ENCODE measurements at places on chromosomes 5 and 9. TPM values are rescaled to one million over a fixed set of nuclear protein-coding genes. Genes with fewer than 3 reads are reported as not detected.

The SPATA31E1 gene
- not detected for polyA plus RNA-seq

The C5orf52 gene
- not detected for polyA plus RNA-seq

The GRXCR2 gene
- polyA plus RNA-seq: not detected

The C9 gene
- polyA plus RNA-seq: not detected

The PCDHGB5 gene
- 0.27 TPM for polyA plus RNA-seq

The ADCY2 gene
- not detected for polyA plus RNA-seq

DNA sequence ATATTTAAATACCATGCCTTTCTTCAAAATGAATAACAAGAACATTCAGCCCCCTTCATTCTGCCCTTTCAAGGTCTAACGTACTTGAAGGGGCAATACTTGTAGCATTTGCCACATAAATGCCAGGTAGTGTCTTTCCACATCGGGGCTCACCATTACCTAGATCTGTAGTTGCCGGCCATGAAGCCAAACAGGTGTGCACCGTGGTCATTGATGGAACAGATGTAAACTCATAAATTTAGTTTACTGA lies 193.0 kb downstream of the CD180 start:
- no peak for DNase-seq

DNA sequence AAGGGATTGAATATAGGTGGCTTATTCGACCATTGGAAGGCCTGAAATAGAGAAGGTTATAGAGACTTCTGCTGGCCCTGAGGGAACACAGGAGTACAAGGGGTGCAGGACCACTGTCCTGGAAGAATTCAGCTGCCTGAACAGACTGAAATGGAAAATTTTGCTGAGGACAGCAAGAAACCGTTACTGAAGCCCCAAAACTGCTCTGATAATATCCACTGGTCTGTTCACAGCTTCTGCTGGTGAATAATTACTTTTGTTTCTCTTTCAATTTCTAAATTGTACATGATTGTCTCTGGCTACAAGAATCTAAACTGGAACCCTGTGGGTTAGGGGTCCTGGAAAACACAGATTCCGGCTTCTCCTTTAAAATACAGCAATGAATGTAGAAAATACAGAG lies 218.5 kb upstream of the CDH12 start:
- no peak for DNase-seq

- no peak for DNase-seq
Measured at GRCh38 chr5:13629218-13629617, 315.3 kb downstream of the DNAH5 start.

DNA sequence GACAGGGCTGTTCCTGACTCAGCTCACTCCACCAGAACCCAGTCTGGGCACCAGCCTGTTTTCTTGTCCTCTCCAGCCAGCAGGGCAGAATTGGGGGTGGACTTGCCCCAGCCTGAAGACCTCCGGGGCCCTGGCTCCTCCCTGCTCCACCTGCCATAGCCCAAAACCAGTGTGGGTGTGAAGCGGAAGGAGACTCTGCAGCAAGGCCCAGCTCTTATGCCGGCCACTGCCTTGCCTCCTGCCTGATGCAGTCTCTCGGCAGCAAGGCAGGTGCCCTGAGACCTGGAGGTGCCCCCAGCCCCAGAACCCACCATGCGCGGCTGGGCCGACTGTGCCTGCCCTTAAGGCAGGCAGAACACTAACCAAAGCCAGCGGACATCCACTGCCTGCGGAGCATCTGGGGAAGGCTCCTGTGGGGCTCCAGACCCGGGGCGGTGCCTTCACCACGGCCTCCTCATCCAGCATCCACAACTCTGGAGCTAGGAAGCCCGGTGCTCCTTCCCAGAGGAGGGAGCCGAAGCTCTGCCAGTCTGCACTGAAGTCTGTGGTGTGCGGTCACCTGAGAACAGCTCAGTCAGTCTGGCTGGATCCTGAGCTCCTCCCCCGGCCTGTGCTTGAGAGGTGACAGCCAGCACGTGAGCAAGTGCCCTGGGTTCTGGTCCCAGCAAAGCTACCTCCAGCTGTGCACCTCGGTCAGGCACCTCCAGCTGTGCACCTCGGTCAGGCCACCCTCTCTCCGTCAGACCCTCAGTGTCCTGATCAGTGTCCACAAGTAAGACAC lies 116.7 kb downstream of the ADAMTS2 start:
- no peak for DNase-seq

- DNase-seq: no peak
Measured at GRCh38 chr9:116627433-116627832, 59.7 kb upstream of the TRIM32 start.

DNA sequence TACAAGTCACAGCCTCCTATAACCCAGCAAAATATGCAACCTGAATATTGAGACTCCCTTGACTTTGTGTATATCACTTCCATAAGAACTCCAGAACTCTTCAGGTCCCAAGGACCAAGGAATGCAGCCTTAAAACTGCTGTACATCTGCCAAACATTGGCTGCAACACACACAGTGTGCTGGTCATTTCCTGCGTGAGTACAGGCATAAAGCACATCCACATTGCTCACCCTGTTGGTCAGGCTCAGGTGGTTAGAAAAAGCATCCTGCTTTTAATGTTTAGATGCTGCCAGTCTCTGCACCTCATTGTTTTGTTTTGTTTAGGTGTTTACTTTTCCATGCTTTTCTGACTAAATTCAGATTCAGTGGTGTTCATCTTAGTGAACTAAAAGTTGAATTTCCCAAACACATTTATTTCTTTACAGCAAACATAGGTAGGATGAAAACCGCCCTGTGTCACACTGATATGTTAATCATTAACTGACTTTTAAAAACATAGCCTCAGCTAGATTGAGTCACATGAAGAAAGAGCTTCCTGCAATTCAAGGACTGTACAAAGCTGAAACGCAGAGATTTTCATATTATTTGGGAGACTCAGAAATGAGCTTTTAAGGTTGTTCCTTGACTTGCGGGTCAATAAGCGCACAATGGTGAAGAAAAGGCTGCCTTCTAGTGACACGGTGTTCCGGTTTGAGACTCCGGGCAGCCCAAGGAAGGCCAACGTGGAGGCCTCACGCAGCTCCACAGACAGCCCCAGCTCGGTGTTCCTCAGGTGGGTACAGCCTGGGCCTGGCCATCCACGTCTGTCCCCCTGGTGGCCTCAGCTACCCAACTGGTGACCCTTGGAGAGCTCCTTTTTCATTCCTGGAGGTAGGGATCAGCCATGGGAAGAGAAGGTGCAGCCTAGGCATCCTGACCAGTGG lies 52.2 kb upstream of the GRAMD2B start:
- DNase-seq: no peak

DNA sequence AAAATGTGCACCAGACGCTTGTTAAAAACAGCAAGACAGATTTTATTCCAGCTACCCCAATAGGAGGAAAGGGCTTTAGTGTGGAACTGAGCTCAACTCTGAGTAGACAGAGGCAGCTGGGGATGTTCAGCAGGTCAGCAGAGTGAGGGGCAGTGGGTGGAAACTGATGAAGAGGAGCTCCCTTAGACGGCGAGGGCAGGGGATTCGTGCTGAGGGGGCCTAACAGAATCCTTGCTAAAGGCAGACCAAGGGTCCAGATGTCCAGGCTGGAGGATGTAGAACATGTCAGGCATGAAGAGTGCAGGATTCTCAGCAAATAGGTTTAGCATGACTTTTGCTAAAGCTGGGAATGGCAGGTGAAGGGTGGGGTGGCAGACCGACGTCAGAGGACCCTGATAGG lies 71.9 kb upstream of the OLFM1 start:
- DNase-seq: no peak

DNA sequence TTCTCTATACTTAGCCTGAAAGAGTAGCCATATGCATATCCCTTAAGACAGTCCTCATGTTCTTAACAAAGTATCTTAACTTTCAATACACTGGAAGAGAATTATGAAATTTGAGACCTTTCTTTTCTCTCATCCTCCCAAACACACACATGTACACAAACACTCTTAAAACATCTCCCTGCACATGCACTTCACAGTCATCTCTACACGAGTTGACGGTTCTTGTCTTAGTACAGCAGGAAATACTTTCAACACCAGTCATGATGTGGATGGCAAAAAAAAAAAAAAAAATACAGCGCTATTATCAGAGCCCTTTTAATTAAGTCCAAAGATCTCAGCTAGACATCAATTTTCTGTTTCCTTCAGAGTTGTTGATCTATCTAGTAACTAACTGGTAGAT lies 43.6 kb upstream of the PCSK1 start:
- no peak for DNase-seq

DNA sequence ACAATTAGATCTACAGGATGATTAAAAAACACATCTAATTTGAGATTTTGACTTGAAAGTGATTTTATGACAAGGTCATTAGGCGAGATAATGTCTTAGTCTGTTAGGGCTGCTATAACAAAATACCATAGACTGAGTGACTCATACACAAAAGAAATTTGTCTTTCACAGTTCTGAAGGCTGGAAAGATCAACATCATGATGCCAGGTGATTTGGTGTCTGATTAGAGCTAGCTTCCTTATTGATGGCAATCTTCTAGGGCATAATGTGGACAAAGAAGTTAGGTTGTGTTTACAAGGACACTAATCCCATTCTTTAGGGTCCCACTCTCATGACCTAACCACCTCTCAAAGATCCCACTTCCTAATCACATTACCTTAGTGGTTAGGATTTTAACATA lies 256.7 kb downstream of the TUSC1 start:
- no peak for DNase-seq

GRCh38 chr5:1181451-1182359 lies 19.7 kb upstream of the SLC6A19 start:
- no peak for DNase-seq

- no peak for DNase-seq
Measured at GRCh38 chr5:117201001-117201400, 626.4 kb upstream of the SEMA6A start.

- DNase-seq: no peak
Measured at GRCh38 chr9:88837731-88838130, 153.5 kb upstream of the S1PR3 start.

DNA sequence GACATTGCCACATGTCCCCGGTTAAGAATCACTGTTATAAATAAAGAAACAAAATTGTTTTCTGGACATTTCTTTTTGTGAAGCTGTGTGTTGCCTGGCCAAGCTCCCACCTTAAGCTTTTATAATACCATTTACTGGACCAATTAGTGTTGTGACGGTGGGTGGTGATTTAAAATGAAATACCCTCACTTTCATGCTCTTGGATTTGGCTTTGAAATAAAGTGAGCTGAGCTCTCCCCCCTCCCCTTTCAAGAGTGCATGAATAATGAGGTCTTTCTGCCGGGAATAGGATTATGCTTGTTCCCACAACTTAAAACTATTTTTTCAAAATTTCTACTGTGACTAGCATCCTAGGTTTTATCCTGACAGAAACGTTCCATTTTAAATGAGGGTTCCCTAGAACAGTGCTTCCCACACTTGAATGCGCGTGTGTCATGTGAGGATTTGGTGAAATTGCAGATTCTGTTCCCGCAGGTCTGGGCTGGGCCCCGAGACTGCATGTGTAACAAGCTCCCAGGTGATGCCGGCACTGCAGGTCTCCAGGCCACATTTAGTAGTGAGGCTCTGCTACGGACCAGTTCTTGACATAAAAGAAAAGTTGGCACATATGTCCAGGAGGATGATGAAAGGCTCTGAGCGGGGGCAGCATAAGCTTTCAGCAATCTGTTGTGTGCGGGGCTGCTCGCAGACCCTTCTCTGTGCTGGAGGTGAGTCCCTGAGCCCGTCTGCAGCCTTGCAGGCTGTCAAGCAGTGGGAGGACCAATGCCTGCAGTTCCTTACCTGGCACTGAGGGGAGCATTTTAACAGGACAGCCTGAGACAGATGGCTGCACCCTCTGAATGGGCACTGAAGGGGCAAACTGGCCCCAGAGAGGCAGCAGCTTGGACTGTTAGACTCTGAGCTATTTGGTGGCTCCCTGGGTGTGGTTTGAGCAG lies 24.4 kb downstream of the IQGAP2 start:
- no peak for DNase-seq

- no peak for DNase-seq
Measured at GRCh38 chr9:133342069-133342406, 5.9 kb downstream of the MED22 start.

- no peak for DNase-seq
Measured at GRCh38 chr5:14830210-14831005, 41.2 kb downstream of the ANKH start.

GRCh38 chr9:134552349-134552990 lies 89.1 kb upstream of the COL5A1 start:
- DNase-seq: no peak

DNA sequence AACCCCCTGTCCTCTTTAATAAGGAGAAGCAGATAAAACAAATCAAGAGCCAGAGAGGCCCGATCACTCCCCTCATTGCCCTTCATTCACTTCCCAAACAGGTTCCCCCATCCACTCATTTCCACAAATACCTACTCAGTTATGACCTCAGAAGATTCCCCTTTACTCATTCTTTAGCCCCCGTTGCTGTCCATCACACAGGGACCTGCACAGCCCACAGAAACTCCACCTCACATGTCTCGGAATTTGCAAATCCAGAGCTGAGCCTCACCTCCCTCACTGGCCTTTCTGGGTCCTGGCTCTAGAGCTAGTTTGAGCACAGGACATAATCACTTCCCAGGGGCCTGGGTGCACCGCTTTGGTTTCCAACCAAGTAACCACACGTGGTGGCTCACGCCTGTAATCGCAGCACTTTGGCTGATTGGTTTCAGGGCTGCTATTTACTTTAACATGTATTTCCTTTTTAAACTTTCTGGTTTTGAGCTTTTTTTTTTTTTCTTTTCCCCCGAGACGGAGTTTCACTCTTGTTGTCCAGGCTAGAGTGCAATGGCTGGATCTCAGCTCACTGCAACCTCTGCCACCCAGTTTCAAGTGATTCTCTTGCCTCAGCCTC lies 17.8 kb downstream of the ATP6V0E1 start:
- DNase-seq: no peak

GRCh38 chr5:160966921-160967320 lies 114.9 kb upstream of the ATP10B start:
- no peak for DNase-seq
